Stomach (tissue), 19 donors: ENCODE measurements at places on chromosomes 4 and X.

- DNase-seq = no peak
Observed at GRCh38 chr4:147853706-147854105, 121.8 kb downstream of the ARHGAP10 start.

GRCh38 chr4:183755596-183755995 lies 96.5 kb downstream of the TRAPPC11 start:
- DNase-seq = no peak

DNA sequence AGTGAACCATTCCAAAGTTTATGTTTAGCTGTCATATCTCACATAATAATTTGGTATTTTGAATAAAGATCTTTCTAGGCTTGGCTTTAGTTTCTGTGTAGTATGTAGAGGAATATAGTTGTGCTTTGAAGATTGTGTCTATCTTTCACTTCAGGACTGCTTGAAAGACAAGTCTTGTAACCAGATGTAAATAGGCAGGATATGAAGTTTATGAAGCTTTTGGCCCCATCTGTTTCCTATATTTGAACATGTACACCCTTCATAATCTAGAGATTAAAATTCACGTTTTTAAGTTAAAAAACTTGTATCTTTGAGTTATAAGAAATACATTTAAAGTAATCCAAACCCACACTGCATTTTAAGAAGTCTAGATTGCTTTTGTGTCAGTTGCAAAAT lies 11.7 kb upstream of the FREM3 start:
- DNase-seq = no peak

DNA sequence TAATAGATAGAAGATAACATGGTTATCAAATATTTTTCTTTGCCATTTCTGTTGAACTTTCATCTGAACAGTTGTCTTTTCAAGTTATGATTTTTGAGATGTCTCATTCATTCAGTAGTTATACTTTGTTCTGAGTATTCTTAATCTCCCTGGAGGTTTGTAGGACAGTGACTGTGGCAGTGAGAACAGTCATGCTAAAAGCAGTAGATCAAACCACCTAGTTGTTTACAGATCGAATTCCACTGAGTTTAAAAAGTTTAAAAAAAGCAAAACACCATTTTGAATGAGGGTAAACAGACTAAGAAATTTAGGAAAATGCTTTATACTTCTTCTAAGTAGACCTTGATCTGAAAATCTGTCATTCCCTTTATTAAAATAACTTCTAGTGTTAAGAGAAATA lies 107.2 kb downstream of the CEP135 start:
- no peak for DNase-seq

GRCh38 chr4:81664079-81664478 lies 192.4 kb upstream of the RASGEF1B start:
- no peak for DNase-seq

DNA sequence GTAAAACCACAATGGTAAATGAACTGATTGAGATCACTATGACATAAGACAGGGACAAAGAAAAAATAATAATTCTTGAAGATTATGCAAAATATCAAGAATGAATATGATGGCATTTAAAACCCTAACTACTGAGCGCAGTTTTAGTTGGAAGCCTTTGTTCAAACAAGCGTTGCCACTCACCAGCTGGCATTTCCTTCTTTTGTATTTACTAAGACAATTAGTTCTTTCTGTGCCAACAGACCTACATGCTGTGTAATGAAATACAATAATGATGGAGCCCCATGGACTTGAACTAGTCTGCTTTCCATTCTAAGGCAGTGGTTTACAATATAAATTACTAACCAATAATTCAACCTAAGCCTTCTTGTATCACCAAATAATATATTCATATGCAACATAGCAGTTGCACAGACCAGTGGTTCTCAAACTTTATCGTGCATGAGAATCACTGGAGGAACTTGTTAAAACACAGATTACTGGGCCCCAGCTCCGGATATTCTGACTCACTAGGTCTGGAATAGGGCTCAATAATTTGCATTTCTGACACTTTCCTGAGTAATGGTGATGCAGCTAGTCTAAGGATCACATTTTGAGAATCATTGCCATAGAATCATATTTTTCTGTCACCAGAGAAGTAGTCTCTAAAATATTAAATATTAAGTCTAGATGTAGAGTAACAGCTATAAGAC lies 196.4 kb upstream of the MAGEB18 start:
- DNase-seq = no peak

GRCh38 chr4:11904117-11904535 lies 475.4 kb upstream of the HS3ST1 start:
- peak; percentile 76 for DNase-seq

DNA sequence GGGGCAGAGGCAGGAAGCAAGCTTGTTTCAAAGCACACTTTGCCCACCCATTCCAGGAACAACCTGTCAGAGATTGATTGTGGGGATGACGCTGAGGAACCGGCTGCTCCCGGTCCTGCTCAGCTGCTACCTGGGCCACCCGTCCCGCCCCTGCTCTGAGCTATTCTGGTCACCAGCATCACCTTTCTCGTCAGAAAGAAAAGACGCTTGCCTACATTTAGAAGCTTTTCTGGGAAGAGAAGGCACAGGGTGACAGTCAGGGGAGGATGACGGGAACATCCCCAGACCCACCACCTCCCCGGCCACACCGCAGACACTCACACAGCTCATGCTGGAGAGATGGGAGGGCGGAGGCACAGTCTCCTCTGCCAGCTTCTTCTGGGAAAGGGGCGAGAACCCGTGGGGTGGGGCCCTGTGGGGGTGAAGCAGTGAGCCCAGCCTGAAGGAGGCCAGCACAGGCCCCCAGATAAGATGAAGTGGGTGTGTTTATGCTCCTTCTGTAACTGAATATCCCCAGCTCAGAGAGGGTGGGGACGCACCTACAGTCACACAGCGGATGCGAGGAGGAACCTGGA lies 81.8 kb downstream of the CPZ start:
- no peak for DNase-seq

- peak; percentile 53 for DNase-seq
Observed at GRCh38 chr4:114019969-114020358, 40.5 kb upstream of the ARSJ start.

GRCh38 chr4:169410839-169411770 lies 140.3 kb upstream of the SH3RF1 start:
- DNase-seq = no peak

DNA sequence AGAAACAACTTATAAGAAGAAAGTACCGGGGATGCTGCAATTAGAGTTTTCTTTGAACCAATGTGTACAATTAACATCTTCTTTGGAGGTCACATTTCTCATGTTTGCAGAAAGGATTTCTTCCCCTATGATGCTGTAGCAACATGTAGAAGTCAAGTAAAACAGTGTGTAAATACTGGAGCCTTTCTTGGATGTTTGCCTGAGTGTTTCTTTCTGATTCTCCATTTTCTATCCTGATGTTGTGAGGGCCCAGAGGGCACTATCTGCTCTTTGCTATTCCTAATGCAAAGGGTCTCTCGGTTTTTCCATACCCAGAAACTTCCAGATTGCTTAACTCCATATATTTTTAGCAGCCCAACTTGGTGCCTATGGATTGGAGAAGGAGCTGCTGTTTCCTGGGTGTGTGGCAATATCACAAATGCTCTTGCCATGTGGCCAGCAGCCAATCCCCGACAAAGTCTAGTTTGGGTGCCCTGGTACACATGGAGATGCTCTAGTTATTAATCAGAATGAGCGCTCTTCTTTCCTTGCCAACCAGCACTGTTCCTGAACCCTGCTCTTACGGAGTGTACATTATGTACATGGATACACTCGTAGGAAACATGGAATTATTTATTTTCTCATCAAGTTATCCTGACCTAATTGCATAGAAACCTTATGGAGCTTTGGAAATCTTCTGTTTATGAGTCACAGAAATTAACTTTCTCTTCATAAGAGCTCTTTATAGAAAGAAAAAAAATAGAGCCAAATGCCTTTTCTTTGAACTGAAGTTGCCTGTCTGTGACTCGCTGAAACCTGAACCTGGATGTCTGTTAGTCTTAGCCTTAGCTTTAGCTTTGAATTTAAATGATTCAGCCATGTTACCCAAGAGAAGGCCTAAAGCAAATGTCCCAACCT lies 67.0 kb upstream of the GPC4 start:
- DNase-seq = peak; percentile 32

GRCh38 chr4:109094056-109094455 lies 208.4 kb downstream of the COL25A1 start:
- no peak for DNase-seq

- no peak for DNase-seq
Observed at GRCh38 chrX:71910986-71911730, 513 bp downstream of the NHSL2 start.

- DNase-seq = no peak
Observed at GRCh38 chr4:84089652-84090437, 409.2 kb downstream of the NKX6-1 start.

DNA sequence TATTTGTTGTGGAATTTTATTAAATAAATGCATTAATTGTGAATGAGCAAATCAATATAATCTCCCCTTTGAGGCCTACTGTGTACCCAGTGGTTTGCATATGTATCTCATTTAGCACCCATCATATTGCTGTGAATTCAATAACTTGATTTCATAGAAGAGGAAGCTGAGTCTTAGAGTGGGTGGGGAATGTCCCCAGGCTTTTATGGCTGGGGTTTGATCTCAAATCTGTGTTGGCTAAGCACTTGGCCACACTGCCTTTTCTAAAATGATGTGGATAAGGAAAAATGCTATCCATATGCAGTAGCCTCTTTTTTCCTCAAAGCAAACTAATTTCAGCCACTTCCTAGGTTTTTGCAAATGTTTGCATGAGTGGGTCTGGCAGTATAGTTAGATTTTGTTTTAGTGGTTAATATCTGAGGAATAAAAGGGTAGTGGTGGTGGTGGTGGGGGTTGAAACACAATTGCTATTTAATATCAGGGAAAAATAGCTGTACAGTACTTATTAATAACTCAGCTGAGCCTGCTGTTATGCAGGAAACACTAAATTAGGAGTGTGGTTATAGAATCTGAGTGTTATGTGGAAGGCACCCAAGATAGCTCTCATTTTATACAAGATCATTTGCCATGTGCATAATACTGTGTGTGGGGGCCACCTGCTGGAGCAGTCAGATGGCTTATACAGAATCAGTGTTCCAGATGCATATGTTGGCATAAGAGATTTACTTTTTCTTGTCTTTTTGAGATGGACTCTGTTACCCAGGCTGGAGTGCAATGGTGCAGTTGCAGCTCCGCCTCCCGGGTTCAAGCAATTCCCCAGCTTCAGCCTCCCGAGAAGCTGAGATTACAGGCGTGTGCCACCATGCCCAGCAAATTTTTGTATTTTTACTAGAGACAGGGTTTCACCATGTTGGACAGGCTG lies 108.0 kb downstream of the TMEM131L start:
- DNase-seq = peak; percentile 67

DNA sequence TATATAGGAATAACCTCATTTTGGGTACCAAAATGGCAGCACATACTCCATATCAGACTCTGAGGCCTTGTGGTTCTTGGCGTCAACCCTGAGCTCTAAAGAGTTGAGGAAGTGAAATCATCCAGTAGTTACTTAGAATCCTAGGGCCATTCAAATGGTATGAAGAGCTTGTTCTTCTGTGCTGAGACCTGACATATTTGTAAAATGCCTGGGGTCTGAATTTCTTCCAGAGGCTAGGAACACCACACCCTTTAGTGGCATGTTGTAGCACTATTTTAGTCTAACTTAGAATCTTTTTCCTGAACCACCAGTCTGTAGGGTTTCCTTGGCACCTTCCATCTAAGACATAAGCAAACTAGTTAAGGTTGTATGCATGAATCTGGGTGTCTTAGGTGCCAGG lies 18.1 kb upstream of the GDPD2 start:
- no peak for DNase-seq
